ENCODE measurements at places on chromosomes 5 and 9. TPM values are rescaled to one million over a fixed set of nuclear protein-coding genes. Genes with fewer than 3 reads are reported as not detected.

PCDHB16 gene
- not detected for total RNA-seq

DNA sequence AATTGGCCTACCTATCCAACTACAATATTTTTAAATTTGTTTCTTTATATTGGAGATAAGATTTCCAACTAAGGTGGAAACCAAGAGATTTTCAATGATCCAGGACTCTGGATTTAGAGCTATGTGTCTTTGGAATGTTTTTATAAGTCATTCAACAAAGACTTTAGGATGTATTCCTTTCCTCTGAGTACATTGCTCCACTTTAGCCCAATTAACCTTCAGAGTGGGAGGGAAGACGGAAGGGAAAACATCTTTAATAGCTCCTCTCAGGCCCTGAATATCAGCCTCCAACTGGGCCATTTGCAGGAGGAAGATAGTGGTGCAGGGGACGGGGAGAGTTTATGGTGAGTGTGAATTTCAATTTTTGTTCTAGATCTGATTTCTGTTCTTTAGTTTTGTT, 239.2 kb downstream of the PIK3R1 start:
- DNase-seq = no peak

DNA sequence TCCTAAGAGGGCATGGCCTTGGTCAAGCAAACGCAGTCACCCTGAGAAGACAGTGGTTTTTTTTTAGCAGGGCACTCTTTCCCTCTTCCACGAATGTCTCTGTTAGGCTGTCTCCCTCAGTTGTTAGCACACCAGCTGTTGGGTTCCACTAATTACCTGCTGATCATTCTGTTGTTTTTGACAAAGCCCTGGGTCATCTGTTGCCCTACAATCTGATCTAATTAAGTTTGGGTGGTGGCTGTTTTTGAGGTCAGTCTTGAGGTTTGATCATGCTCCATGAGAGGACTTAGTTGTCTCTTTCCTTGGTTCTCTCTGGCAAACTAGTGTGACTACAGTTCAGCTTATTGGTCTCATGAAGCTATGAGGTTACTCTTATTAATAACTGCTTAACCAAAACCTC, 5.0 kb upstream of the PTPDC1 start:
- no peak for DNase-seq

ELOVL7 gene
- total RNA-seq = 0.18 TPM

GRCh38 chr5:158435161-158435616, 576.2 kb upstream of the CLINT1 start:
- DNase-seq = peak; percentile 73

DNA sequence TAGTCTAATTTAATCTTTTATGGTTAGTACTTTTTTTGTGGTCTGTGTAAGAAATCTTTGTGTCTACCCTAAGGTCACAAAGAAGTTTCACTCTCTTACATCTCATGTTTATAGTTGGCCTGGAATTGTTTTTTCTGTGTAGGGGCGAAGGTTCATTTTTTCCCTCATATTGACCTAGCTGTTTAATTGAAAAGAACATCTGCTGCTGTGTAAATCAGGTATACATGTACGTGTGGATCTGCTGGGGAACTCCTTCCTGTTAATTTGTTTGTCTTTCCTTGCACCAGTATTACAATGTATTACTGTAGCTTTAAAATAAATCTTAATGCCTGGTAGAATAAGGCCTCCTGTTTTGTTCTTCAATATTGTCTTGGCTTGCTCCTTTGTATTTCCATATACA, 37.8 kb downstream of the EXOSC2 start:
- DNase-seq = no peak

- peak; percentile 66 for DNase-seq
Observed at GRCh38 chr5:160486573-160486972, 64.9 kb downstream of the PTTG1 start.

PDE6A gene
- not detected for total RNA-seq

DNA sequence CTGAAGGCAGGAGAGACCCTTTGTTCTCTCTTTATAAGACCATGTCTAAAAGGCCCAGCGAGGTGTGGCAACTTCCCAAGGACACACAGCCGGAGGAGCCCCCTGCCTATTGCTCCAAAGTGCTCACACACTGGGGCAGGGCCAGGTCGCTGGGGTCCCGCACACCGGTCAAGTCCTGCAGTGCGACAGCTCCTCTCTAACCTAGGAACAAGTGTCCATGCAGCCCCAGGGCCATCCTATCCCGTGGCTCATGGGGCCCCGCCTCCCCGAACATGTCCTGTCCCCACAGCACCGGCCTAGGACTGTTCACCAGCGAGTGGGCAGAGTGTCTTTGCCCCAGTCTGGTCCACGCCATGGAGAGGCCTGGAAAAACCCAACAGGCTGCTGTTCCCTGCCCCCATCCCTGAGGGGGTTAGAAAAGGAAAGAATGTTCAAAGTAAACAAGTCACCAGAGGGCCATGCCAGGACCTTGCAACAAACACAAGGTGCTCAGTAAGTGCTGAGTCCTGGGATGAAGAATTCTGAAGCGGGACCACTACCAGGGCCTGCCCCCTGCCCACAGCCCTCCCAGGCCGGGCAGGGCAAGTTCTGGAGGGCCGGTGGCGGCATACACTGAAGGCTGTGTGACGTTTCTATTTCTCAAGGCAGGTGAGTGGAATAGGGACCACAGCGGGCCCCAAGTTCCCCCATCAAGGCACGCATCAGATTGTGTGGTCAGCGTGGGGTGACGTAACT, 938 bp downstream of the NINJ1 start:
- DNase-seq = peak; percentile 86

NRG2 gene
- not detected for total RNA-seq

GRCh38 chr5:169024421-169024820, 276.5 kb downstream of the SLIT3 start:
- no peak for DNase-seq

GABRP gene
- not detected for total RNA-seq

- DNase-seq = peak; percentile 56
Observed at GRCh38 chr9:126745574-126746411, 59.0 kb upstream of the ZBTB43 start.

DNA sequence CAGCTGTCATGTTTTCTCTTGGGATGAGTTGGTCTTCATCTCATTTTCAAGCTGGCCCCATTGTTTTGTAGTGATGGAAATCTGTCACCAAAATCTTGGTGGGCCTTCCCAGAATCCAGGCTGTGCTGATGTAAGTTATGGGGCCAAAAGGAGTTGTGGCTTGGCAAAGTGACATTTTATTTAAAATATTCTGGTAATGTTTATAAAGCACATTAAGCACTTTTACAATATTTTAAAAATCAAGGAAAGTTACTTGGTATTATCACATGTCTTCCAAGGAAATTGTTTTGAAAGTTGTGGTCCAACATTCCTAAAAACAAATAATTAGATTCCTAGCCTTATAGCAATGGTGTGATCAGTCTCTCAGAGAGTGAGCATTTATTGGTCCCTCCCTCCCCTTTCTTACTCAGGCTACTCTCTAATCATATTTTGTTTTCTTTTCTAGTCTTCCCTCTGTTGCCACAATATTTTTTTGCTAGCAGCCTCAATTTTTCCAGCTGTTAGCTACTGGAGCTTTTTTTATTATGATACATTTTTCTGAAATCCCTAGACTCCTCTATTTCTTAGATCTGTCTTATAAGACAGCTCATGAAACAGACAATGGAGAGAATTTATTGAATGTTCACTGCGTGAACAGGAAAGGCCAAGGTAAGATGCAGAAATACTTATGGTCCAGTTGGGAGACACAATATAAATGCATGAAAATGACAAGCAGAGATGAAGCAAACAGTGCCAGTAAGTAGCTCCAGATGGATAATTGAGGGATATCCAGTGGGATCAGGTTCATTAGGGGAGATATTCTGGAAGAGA, 408.1 kb upstream of the ZNF608 start:
- no peak for DNase-seq

AQP7 gene
- not detected for total RNA-seq

- peak; percentile 73 for DNase-seq
Observed at GRCh38 chr5:14816999-14817761, 54.4 kb downstream of the ANKH start.

TMEM215 gene
- not detected for total RNA-seq

- DNase-seq = no peak
Observed at GRCh38 chr9:20030671-20031070, 241.8 kb upstream of the SLC24A2 start.

GRCh38 chr9:118100529-118101419, 396.6 kb downstream of the TLR4 start:
- no peak for DNase-seq

DNA sequence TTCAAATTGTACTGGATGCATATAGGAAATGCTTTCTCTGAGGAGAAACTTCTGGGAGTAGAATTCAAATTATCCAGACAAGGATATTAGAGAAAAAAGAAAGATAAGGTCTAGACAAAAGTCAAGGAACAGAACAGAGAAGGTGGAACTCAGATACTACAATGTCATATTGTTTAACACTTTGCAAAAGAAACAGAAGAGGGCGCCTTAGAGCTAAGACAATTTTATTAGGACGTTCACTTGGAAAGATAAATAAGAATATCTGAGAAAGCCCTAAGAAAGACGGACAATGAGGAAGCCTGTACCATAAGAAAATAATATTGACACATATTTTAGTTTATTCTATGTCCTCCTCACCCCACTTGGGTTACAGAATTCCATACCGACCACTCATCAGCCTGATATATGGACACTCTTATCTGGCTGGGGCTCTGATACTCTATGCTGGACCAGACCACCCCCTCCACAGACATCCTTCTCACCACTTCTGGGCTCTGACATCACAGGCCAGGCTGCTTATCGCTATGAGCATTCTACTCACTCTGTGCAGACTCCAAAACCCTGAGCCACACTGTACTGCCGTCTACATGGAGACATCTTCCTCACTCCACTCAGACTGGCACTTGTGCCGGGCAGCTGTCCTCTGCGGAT, 9.1 kb upstream of the AK3 start:
- DNase-seq = no peak

DNA sequence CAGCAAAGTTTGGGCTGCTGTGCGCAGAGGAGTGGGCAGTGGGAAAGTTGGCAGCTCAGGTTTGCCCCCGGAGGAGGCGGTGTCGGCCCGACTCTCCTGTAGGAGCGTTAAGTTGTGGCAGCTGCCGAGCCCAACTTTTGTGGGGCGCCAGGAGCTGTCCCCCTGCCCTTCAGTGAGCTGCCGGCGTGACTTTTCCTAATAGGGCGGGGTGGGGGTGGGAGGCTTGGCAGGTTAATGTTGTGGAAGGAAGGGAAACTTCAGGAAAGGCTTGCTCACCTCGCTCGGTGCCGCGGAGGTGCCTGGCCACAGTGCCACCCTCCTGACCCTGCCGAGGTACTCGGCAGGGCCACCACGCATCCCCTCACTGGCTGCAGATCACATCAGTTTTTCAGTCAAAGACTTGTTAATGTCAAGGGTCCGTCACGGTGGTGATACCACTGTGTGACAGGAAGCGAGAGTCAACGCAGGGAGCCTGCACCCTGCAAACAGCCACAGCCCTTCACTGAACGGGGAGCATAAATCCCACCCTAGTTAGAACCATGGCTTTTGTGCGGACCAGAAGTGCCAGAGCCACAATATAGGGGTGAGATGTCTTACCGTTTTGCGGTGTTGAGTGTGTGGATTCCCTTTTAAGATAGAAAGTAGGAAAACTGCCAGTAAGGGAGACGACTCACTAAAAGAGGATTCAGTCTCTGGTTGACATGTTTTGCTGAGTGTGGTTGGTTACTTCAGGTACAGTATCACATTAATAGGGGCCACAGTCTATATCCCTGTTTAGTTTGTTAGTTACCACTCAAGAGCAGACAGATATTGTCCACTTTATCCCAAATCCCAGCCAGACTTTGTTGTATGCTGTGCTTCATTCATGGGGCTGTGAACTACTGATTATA, 796 bp downstream of the LNPEP start:
- DNase-seq = peak; percentile 85

F2R gene
- total RNA-seq = 3.5 TPM

DNA sequence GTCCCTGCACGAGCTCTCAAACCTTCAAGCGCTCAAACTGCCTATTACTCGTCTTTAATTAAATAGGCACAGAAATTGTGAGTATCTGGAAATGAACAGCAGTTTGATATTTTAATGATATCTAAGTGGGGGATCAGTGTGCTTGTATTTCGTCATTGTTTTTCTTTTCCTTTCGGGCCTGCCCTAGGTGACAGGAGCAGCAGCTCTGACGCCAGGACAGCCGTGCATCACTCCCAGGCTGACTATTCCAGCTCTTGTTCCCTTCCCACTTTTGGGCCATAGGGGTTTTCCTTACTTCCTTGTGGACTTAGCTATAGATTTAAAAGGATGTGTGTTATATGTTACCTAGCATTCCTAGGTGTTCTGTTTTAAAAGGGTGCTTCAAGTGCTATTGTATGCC, 9.5 kb downstream of the BNIP1 start:
- DNase-seq = no peak

GRCh38 chr9:89149726-89150125, 28.9 kb downstream of the SHC3 start:
- DNase-seq = no peak

LCN15 gene
- not detected for total RNA-seq

GRCh38 chr5:57411982-57412381, 70.6 kb downstream of the ACTBL2 start:
- no peak for DNase-seq

DNA sequence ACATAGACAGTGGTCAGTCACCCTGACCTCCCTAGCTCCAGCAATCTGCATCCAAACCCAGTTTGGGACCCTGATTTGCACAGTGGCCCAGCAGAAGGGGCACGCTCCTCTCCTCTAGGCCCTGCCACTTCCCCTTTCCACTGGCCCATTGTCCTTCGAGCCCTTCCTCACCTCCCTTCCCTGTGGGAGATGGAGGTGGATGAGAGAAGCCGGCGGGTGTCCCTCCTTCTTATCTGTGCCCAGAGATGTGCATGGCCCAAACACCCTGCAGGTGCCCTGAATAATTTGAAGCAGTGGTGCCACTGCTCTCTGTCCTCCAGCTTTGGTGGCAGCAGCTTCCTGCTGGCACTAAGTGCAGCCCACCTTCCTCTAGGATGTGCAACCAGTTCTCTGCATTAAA, 140.0 kb downstream of the BARX1 start:
- DNase-seq = no peak

PRRT1B gene
- total RNA-seq = not detected

GRCh38 chr5:35135239-35135700, 87.5 kb upstream of the AGXT2 start:
- no peak for DNase-seq
